MM.1S (cell line): ENCODE measurements at places on chromosomes 1 and 21.
A peak's percentile ranks its signal among the peaks of the same experiment; 100 is the strongest.

GRCh38 chr1:147625362-147625995, 44.8 kb downstream of the ACP6 start:
- DNase-seq = no peak

GRCh38 chr21:33023574-33024200, 2.0 kb upstream of the OLIG2 start:
- DNase-seq = no peak

- no peak for DNase-seq
Measured at GRCh38 chr1:158434741-158435140, 8.7 kb upstream of the OR10K2 start.

- peak; percentile 64 for DNase-seq
Measured at GRCh38 chr1:20717452-20718342, at the start of gene KIF17. Gene KIF17, minus strand, starts transcription at chr1:20718007. Its CDS starts 301 bp downstream, at chr1:20717706.

- no peak for DNase-seq
Measured at GRCh38 chr1:52424231-52424636, 19.8 kb downstream of the PRPF38A start.

GRCh38 chr1:35554266-35555211, 2.7 kb downstream of the KIAA0319L start:
- DNase-seq = no peak

DNA sequence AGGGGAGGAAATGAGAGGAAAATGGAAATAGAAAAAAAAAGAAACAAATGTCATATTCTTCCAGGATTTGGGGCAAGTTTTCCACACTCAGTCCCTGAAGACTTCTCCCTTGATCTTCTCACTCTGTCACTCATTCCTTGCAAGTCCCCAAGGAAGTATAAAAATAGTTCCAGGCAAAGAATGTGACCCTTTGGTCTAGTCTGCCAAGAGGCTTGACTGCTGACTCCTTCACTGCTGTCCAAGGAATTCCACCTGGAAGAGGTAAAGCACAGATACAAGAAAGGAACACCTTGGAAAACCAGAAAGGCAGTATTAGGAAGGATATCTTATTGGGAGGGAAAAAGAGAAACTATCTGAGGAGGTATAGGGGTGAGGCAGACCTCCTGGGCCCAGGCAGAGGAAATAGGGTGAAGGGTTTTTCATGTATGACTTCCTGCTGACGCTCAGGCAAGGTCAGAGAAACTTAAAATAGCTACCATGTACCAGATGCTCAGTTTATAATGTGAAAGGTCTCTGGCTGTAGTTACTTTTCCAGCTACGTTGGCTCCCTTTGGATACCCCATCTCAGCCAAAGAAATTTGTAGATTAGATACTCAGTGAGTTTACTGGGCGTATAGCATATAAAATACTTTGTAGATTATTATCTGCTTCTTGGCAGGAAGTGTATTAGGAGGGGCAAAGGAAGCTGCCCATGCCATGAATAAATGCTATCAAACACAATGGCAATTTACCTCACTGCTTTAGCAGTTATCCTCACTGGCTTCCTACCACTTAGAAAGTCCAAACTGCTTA, 2.0 kb upstream of the GJA5 start:
- peak; percentile 67 for DNase-seq

DNA sequence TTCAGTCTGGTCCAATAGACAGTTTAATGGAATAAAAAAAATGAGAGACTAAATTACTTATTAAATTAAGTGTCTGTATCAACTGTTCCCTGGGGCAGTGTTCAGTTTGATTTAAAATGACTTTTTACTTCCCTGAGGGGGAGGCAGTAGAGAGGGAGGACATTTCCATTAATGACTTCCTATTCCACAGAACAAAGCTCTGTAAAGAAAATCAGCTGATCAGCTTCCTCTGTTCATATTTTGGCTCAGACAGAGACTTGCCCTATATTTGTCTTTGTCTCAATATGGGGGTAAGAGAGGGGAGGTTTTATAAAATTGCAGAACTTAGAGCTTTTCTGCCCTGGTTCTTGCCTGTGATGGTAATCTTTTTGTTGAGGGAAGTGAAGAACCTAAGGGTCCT, 8.4 kb downstream of the CFAP126 start:
- DNase-seq = no peak

DNA sequence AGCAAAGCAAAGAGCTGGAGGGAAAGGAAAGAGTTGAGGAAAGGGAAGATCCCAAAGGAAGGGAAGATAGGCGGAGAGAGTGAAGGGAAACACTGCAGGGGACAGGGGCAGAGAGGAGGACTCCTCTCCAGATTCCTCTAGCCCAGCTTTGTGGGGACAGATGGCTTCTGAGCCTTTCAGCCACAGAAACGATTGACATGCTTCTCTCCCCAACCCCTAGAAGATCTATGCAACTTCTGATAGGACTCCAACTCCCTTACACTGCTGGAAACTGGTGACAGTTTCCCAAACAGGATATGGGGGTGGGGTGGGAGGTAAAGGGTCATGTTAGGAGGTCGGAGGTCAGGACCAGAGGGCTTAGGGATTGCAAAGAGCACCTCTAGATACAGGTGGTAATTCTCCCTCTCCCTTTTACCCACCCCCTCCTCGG, 6.5 kb downstream of the MEX3A start:
- no peak for DNase-seq

- DNase-seq = no peak
Measured at GRCh38 chr1:192564099-192564498, 11.5 kb upstream of the RGS1 start.
